ENCODE measurements at places on chromosomes 16 and 17. TPM values are rescaled to one million over a fixed set of nuclear protein-coding genes. Genes with fewer than 3 reads are reported as not detected.

The ZNF821 gene
- 5.9 TPM for total RNA-seq

The HS3ST4 gene
- not detected for total RNA-seq

GRCh38 chr17:20948984-20949777 lies 93.6 kb downstream of the USP22 start:
- no peak for DNase-seq

The TBC1D3 gene
- total RNA-seq = not detected

GRCh38 chr17:4248504-4249277 lies 15.1 kb downstream of the ANKFY1 start:
- DNase-seq = no peak

DNA sequence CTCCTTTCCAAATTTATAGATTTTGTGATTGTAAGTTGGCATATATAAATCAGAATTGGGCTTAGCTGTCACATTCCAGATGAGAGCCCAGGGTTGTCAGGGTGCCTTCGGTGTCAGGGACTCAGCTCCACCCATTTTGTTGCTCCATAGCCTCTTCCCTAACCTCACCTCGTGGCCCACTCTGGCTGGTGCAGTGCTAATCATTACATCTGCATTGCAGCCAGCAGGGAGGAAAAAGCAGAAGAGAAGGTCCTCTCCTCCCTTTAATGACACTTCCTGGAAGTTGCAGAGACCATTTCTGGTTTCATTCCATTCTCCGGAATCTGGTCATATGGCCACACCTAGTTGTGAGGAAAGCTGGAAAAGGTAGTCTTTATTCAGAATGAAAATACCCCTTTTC lies 113.3 kb downstream of the CCT6B start:
- no peak for DNase-seq
